ENCODE measurements at places on chromosomes 3 and 15.

GRCh38 chr3:141413801-141414689, 45.7 kb downstream of the ZBTB38 start:
- no peak for DNase-seq

- peak; percentile 81 for DNase-seq
These were observed 734 bp downstream of the TBL1XR1 start for GRCh38 chr3:177196456-177197040.

- no peak for DNase-seq
These were observed 16.5 kb upstream of the PLXND1 start for GRCh38 chr3:129622933-129623332.

DNA sequence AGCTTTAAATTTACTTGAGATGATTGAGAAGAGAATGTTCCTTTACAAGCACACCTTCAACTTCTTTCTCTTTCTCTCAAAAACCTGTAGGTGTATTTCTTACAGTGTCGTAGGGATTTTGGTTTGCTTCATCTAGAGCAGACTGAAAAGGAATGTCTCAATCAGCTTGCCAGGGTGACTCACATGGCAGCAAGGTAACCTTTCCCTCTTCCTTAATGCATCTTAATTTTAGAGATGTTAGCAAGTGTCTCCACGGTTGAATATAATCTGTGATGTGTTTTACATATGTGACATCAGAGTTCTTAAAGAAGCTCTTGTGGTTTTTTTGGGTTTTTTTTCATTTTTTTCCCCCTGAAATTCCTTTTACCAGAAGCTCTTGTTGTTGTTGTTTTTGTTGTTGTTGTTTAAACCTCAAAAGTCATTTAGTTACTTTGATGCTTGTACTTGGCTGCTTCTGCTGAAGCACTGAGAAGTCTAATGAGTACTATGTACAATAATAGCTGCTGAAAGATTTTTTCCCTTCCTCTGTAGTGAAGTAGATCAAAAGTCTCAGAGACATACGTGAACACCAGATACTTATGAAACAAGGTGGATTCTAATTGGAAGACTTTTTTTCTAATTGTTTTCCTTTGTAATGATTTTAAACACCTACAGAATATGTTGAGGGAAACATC, 83.1 kb downstream of the RETNLB start:
- no peak for DNase-seq

GRCh38 chr3:86782286-86782685, 208.7 kb downstream of the VGLL3 start:
- DNase-seq, result no peak

DNA sequence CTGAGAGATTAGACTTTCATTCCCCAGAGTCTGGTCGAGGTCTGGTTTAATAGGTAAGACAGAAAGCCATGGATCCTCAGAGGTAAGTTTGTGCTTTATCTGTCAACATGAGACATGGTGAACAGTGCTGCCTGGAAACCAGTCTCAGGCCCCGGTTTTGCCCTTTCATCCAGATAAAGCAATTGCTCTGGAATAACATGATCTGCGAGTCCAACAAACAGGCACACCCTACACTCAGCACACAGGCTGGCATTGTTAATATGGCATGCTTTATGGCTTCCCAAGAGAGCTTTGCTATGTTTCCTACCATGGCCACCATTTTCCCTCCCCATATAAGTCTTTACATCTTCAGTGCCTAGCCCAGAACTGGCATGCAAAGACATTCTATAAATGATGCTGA, 30.1 kb upstream of the MNS1 start:
- no peak for DNase-seq

DNA sequence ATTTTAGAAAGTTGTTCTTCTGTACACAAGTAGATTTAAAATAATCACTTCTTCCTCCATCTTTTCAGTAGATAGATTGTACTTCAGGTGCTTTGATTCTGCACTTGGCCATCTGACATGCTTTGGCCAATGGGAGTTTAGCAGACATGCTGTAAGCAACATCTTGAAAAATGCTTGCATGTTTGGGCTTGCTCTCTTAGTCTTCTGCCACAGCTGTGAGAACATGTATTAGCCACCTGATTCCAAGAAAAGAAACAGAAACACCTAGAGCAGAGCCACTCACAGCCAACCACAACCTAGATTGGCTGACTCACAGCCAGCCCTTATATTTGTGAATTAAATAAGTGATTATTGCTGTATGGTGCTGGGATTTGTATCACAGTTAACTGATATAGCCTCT, 70.2 kb upstream of the GADL1 start:
- DNase-seq, result no peak

DNA sequence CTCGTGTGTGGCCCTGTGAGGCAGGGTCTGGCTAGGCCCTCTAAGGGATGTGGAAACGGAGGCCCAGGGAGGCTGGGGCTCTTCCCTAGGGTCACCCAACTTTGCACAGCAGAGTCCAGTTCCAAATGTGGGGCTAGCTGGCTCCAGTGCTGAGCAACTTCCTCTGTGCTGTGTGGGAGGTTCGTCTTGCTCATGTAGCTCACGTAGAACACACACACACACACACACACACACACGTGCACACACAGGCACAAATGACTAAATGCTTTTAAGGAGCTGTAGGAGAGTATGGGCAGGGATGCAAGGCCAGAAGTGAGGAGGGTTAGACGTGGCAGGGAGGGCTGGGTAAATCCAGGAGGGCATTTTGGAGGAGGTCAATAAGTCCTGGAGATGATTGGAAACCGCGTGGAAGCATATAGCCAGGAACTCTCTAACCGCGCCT, 213.8 kb downstream of the RPLP1 start:
- no peak for DNase-seq

GRCh38 chr15:36414670-36415069, 164.8 kb upstream of the CDIN1 start:
- DNase-seq, result no peak

DNA sequence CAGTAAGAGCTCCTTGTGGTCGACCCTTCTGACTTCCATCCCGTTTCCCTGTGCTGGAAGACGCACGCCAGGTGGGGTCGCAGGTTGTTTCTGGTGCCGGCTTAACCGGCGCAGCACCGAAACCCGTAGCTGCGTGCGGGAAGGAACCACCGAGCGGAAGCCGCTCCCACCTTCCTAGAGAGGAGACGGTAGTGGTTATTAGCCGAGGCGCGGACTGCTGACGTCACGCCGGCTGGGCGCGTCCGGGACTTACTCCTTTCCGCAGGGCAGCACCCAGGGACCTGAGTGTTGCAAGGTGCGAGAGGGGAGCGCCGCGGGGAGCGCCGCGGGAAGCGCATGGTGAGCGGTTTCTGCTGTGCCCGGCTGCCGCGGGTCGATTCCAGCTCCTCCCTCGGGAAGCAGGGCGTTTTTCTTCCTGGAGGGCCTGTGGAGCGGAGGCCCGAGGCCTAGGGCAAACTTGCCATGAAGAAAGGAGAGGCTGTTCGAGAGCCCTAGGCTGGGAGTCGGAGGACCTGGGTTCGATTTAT, at the start of gene ZNF501:
TSS of gene ZNF501 (plus strand) at position 252 of the 527 bp plus-strand sequence. CDS start 4,787 bp downstream, outside the sequence.
- peak; percentile 92 for DNase-seq

- DNase-seq, result peak; percentile 57
These were observed 694.7 kb downstream of the ZNF385D start for GRCh38 chr3:21056293-21056692.

DNA sequence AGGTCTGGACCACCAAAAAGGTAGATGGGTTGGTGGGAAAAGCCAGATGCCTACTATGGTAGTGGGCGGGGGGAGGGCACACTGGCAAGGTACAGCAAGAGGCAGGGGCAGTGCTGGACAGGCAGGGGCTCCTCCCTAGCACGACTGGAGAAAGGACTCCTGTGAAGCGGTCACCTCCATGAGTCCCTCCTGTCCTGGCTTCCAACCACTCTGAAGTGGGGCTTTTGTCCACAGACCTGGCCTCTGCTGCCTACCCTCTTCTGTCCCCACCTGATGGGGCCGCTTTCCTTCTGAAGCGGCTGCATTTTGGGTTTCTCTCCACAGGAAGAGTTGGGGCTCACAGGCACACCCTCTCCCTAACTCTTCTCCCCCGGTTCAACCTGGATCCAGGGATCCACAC, 2.7 kb upstream of the SPTBN5 start:
- DNase-seq, result no peak

DNA sequence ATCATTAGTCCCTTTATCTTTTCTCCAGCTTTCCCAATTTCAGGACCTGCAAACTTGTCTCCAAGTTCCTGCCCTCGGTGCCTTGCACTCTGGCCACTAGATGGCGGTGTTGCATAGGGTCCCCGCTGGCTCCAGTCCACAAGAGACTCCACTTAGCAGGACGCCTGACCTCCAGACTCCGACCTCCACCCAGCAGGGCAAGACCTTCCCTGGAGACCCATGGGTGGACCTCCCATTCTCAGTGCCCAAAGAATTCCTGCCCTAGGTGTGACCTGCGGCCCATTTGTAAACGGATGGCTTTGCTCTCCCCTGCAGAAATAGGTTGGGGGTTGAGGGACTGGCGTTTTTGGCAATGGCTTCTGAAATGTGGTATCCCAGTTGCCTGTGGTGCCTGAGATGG, 82.6 kb downstream of the LSM3 start:
- DNase-seq, result peak; percentile 80

DNA sequence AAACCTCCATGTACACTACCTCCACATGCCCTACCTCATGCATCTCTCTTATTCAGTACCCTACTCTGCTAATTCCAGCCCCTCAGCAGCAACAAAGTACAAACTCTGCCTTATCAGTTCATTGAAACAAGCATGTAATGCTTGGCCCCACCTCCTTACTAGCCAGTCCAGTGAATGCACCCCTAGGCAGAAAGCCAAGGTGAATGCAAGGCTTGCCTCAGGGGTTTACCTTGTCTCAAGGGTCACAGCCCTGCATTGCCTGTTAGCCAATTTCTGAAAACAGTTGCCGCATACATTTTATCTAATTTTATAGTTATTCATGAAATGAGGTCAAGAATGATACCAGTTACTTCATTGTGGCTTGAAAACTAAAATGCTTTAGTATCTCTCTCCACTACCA, 576.4 kb downstream of the FHIT start:
- no peak for DNase-seq

DNA sequence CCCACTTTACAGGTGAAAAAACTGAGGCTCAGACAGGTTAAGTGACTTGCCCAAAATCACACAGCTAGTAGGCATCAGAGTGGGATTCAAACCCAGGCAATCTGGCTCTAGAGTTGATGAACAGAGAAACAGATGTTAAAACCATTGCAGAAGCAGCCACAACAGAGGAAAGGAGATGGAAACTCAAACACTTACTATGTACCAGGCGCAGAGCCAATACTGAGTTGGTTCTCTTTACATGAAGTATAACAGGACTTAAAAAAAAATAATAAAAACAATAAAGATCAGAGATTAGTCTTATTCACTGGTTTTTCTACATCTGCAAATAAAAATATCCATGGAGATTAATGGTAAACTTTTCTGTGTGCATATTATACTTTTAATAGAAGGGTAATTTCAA, 84.9 kb upstream of the SPATA12 start:
- DNase-seq, result no peak

GRCh38 chr15:41564286-41564959, 5.4 kb downstream of the TYRO3 start:
- peak; percentile 79 for DNase-seq

DNA sequence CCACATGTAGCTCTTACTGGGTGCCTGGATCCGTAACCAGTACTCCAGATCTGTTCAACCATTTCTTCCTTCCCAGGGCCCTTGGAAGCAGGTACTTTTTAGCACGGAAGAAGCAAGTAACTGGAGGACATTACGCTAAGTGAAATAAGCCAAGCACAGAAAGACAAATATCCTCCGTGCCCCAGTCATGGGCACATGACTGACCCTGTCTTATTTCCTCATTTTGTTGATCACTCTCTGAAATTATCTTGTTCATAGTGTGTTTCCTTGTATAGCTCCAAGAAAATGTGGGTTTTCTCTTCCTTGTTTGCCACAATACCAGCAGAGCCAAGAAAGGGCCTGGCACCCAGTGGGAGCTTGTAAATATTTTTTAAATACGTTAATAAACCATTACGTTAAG, 32.2 kb upstream of the MTMR14 start:
- no peak for DNase-seq

DNA sequence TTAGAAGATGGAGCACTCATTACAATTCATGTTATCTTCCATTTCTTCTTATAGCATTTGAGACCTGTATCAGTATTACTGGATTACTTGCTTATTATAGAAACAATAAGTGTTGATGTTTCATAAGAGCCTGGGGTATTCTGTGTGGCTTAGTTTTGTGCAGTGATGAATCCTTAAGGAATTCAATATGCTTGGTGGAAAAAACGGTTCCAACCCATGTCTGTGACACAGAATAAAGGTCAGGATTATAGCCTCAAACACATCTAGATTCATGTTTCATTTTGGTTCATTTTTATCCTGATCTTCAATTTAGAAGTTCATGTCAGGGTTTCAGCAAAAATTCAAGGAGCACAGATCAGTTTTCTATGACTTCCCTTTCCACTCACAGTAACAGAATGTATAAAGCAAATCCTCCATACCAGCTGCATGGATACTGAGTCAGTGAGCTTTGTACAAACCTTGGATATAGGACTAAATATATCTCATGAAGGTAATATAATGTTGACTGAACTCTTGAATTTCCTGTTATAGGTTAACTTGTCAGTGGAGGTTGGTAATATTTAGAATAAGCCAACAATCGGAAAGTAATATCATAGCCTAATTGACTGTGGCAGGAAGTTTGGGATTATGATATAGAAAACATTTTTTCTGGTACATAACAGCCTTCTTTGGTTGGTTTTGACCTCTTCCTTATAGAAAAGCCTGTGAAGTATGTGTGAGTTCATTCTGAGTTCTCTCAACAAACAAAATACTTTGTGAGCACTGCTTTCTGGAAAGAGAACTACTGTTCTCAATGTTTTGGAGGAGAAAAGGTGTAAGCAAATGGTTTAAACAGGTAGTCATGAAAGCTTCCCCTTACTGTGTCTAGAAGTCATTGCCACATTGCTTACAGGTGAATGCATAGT, 218.2 kb upstream of the TPM1 start:
- DNase-seq, result no peak

DNA sequence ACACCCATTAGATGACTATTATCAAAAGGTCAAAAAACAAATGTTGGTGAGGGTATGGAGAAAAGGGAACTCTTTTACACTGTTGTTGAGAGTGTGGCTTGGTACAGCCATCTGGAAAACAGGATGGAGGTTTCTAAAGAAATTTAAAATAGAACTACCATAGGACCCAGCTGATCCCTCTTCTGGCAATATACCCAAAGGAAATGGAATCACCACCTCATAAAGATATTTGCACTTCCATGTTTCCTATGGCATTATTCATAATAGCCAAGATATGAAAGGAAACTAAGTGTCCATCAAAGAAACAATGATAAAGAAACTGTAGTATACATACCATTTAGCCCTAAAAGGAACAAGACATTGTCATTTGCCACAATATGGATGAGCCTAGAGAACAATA, 186.3 kb downstream of the SCAPER start:
- DNase-seq, result no peak

DNA sequence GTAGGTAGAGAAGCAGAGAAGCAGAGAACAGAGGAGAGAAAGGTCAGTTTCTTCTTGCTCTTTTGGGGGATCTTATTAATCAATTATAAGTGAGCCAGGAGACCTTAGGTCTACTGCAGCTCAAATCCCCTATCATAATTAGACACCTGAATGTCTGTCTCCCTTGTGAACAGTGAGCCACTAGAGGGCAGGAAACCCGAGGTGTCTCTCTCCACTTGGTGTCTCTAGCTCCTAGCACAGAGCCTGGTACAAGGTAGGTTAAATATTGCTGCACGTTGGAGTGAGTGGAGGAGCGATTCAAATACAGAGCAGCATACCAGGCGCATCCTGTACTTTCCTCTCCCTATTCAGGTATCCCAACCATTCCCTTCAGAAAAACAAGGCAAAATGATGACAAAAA, 2.0 kb upstream of the ST8SIA2 start:
- DNase-seq, result peak; percentile 81

GRCh38 chr15:86481720-86482119, 402.0 kb downstream of the AGBL1 start:
- no peak for DNase-seq

GRCh38 chr3:23258110-23258509, 55.0 kb downstream of the UBE2E2 start:
- DNase-seq, result no peak

All from NCI-H82 (cell line).